ENCODE measurements at places on chromosomes 11 and 22. TPM values are rescaled to one million over a fixed set of nuclear protein-coding genes. Genes with fewer than 3 reads are reported as not detected.

Gene RAB3IL1
- total RNA-seq: 0.88 TPM

DNA sequence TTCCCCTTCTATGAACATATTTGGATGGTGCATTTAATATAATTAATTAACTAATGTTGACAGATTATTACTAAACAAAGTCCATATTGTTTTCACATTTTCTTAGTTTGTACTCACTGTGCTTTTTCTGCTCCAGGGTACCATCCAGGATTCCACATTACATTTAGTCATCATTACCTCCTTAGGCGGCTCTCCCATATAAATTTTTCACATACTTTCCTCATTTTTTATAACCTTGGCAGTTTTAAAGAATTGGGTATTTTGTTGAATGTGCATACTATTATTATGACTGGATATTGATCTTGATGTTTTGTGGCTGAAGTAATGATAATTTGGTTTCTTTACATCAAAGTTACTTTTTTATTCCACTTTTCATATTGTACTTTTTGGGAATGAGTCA, 755.6 kb upstream of the ANO3 start:
- no peak for ATAC-seq

DNA sequence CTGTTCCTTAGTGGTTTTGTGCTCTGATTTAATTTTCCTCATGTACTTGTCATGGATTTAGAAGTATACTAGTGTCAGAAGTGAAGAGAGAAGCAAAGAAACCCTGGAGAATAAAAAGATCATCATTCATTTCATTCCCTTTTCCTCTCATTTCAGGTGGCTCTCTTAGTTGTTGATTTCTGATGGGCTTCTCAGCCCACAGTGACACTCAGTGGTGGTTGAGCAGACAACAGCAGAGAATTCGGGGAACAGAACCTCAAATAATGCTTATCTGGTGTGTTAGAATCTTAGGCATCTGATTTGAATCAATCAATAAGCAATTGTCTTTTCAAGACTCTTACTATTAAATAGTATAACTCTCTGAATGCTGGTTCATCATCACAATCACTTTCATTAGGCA, 1289.4 kb downstream of the FAM181B start:
- no peak for ATAC-seq

- ATAC-seq: no peak
Observed at GRCh38 chr11:3203221-3204043, 15.2 kb downstream of the MRGPRG start.

DNA sequence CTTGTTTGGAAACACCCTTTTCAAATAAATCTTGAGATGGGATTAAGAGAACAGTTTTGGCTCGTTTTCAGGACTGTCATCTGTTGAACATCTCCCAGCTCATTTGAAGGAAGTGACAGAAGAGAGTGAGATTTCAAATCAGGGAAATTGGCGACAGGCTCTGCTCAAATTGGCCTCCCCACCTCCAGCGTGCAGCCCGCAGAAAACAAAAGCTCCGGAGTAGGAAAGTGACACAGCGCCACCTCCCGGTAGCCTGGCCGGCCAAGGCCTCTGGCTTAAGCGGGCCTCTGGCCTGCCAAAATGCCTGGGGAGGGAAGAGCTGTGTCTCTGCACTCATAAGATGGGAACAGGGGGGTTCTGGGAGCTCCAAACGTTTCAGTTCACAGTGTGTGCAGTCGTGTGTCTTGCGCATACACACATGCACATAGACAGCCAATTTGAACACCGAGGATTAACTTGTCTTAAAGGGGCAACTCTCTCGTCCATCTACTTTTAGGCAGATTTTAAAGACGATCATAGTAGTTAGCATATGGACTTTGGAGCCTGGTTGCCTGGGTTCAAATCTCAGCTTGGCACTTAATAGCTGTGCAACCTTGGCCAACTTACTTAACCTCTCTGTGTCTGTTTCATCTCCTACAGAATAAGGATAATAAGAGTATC, 132.7 kb upstream of the RCN1 start:
- ATAC-seq: peak; percentile 70

GRCh38 chr11:104155375-104155774, 8.6 kb downstream of the PDGFD start:
- no peak for ATAC-seq

DNA sequence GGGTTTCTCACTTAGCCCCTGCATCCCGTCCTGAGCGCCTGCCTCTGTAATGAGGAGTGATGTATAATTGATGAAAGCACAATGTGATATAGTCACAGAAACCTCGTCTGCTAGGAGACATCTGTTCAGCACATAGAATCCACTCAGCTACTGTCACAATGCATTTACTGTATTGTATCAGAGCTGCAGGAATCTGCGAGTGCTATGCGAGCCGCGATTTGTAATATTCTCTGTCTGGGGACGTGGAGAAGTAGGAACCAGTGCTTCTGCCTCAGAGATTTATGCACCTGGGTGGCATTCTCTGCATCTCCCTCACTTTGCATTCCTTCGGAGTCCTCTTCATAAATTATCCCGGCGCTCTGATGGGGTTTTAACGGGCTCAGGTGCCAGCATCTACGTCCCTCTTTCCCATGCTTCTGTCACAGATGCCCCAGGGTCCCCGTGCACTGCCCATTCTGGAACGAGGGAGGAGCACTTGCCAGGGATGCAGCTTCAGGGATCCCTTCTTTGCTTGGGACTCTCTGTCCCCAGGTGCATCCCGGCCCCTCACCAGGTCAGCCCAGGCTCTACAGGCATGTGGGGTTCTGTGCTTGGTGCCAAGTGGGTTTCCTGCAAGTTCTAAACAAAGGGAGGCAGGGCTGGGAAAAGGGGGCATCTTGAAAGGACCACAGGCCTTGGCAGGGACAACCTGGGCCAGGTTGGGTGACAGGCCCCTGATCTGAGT, 205.5 kb downstream of the DSCAML1 start:
- ATAC-seq: no peak

Gene KRTAP5-2
- not detected for total RNA-seq

DNA sequence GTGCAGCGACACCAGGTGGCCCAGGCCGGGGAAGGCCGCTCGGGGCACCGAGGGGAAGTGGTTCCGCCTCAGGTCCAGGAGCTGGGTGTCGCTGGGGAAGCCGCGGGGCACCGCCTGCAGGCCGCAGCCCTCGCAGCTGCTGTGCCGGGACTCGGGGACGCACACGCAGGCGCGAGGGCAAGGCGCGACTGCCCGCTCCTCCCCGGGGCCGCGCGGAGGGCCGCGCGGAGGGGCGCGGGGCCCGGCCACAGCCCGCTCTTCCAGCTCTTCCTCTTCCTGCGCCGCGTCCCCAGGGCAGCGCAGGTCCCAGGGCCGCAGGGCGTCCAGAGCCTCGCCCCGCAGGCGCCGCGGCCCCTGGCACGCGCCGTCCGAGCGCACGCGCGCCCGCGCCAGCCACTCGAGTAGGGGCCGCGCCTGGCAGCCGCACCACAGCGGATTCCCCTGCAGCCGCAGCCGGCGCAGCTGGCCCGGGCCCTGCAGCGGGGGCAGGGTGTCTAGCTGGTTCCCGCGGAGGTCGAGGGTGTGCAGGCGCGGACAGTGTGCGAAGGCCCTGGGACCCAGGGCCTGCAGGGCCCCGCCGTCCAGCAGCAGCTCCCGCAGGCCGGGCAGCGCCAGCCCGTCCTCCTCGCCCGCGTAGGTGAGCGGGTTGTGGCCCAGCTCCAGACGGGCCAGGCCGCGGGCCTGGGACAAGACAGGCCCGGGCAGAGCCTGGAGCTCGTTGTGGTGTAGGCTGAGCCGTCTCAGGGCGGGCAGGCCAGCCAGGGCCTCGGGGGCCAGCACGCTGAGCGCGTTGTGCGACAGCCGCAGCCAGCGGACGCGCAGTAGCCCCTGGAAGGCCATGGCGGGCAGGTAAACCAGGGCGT, 2.8 kb downstream of the CHADL start:
- peak; percentile 77 for ATAC-seq

DNA sequence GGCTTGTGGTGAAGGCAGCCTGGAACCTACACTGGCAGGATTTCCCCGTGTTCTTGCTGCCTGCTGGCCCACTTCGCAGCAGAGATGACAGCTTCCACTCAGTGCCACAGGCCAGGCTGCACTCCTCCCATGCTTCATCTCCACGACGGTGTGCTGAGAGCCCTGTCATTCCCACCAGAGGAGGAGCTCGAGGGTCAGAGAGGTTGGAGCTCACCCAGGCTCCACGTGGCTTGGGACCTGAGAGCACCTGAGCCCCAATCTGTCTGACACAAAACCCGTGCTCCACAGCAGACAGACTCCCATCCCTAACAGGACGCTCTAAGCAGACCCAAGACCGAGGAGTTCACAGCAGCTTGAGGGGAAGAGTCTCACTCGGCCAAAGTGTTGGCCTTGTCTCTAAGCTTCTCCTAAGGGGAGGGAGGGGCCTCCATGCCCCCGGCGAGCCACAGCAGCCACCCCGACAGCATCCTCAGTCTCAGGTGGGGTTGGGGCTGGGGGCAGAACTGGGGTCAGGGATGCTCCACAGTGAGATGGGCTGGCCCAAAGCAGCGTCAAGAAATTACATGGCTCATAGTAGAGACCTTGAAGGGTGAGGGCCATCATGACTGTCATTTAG, 10.7 kb downstream of the LRFN4 start:
- ATAC-seq: no peak

GRCh38 chr11:66864172-66864901, 7.5 kb downstream of the LRFN4 start:
- ATAC-seq: peak; percentile 3

DNA sequence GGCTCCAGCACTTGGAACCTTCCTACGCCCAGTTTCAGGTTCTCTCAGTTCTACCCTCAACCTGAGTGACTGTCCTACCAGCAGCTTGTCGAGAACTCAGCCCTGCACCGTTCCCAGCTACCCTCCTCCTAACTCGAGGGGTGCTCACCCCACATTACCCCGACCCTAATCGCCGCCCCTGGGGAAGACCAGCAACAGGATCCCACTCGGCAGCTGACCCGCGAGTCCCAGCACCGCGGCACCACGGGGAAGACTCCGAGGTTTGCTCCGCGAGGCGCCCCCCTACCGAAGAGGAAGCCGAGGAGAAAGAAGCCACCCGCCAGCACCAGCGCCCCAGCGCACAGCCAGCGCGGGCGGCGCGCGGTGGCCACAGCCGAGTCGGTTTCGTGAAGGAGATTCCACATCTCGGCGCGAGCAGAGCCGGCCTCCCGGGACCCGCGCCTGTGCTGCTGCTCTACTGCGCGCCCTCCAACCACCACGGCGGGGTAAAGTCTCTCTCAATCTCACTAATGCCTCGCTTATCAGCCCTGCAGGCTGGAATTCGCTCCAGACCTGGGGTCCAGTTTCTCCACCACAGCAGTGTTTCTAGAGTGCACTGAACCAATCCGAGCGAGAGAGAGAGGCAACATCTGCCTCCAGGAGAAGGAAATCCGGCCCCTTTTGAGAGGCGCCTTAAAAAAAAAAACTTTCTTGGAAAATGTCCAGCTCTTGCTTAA, at the start of gene FOLH1:
Gene FOLH1 (minus strand): TSS at position 597 of the 716 bp plus-strand sequence. CDS start 193 bp downstream, at position 404.
- ATAC-seq: peak; percentile 49
